ENCODE measurements at places on chromosomes 6 and 20.

- DNase-seq, result no peak
Observed at GRCh38 chr6:149820506-149820905, 43.7 kb downstream of the LRP11 start.

GRCh38 chr6:3523966-3524365 is 67.1 kb upstream of the SLC22A23 start:
- no peak for DNase-seq

GRCh38 chr6:135627092-135627715 is 129.7 kb upstream of the AHI1 start:
- DNase-seq, result no peak

- no peak for DNase-seq
Observed at GRCh38 chr6:34035161-34035560, 110.7 kb downstream of the GRM4 start.

- peak; percentile 54 for DNase-seq
Observed at GRCh38 chr6:161922631-161923119, 648.8 kb upstream of the AGPAT4 start.

GRCh38 chr6:8941577-8941976 is 506.2 kb upstream of the SLC35B3 start:
- no peak for DNase-seq

DNA sequence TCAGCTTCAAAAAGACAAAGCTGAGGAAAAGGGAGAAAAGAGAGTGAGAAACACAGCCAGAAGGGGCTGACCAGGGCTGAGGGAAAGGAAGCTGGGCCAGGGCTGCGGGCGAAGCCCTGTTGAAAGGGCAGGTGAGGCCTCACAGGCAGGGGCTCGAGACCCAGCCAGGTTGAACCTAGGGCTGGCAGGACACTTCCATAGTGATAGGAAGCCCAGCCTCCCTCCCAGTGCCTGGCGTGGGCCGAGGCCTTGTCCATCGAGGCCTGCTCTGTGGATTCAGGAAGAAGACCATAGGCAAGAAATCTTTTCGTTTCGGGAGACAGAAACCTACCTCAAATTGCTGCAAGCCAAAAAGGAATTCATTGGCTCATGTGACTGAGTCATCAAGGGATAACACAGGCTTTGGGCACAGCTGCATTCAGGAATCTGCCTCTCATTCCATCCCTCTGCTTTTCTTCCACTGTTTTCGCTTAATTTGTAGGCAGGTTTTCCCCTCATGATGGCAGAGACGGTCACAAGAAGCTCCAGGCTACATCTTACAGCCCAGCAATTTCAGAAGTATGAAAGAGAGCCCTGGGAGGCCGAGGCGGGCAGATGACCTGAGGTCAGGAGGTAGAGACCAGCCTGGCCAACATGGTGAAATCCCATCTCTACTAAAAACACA is 311.1 kb upstream of the SULF2 start:
- no peak for DNase-seq

DNA sequence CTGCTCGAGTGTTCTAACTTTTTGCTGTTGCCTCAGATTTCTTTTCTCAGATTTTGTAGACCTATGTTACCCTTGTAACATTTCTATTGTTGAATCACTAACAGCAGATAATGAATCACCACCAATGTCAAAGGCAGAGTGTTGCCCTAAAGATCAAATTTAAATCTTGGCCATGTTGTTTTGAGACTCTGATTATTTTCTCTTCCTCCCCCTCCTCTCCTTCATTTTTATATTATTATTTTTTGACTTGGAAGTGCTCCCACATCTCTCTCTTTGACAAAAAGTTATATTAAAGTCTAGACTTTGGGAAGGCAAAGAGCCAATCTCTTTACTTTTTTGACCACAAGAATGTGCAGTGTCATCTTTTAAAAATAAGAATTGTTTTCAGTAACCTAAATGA is 422.7 kb downstream of the NKAIN2 start:
- peak; percentile 76 for DNase-seq

DNA sequence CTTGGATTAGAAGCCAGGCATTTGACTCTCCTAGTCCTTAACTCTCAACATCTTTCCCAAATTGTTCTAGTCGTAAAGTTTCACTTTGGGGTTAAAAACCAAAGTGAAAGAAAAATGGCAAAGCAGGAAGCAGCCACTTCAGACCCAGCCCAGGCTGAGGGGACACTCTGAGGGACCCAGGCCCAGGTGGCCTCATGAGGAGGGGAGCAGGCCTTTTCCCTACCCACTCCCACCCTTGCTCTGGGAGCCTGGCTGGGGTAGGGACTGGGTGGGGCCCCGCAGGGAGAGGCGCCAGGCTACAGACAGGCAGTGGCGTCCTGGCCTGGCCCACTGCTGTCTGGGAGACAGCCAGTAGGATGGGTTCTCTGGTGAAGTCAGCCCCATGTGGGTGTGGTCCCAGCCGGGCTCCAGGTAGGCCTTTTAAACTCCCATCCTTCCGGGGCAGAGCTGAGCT is 68.7 kb upstream of the MYL9 start:
- DNase-seq, result no peak

DNA sequence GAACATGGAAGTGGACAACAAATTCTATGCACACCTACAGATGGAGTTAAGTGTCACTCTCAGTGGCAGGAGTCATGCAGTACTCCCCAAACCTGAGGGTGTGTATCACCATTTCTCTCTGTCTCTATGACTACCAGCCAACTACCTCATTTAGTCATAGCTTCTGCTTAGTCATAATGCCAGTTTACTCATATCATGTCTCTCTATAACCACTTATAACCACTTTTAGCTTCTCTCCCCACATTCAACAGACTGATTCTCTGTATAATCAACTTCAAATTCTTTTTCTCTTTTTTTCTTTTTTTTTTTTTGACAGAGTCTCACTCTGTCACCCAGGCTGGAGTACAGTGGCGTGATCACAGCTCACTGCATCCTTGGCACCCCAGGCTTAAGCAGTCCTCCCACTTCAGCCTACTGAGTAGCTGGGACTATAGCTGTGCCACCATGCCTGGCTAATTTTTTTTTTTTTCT is 13.8 kb upstream of the GTF3C6 start:
- DNase-seq, result peak; percentile 87

- DNase-seq, result peak; percentile 59
Observed at GRCh38 chr6:84926189-84927155, 162.1 kb upstream of the TBX18 start.

DNA sequence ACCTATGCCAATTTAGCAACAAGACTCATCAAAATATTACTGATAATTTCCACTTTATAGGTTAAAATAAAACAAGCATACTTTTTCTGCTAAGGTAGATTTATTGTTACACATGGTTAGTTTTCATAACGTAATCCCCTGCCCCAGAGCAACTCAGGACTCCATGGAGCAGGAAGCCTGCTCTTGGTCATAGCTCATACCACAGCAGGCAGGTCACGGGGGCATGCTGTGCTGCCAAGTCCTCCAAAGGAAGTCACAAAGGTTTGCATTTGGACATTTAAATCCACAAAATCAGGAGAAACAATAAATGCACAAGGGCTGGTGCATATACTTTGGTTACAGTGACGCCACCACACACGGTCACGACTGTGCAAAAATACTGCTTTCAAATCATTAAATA is 12.5 kb downstream of the GZF1 start:
- DNase-seq, result peak; percentile 41

DNA sequence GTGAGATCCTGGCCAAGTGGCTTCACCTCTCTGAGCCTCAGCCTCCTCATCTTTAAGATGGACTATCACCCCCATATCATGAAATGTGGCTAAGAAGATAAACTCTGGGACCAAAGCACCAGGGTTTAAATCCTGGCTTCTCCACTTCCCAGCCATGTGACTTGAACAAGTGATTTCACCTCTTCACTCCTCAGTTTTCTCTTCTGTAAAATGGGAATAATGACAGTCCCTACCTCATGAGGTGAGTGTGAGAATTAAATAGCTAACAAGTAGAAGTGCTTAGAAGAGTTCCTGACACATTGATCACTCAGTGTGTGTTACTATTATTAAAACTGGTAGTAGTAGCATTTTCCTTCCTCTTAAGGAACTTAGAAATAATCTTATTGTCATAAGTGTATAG is 516.9 kb upstream of the SULF2 start:
- no peak for DNase-seq

DNA sequence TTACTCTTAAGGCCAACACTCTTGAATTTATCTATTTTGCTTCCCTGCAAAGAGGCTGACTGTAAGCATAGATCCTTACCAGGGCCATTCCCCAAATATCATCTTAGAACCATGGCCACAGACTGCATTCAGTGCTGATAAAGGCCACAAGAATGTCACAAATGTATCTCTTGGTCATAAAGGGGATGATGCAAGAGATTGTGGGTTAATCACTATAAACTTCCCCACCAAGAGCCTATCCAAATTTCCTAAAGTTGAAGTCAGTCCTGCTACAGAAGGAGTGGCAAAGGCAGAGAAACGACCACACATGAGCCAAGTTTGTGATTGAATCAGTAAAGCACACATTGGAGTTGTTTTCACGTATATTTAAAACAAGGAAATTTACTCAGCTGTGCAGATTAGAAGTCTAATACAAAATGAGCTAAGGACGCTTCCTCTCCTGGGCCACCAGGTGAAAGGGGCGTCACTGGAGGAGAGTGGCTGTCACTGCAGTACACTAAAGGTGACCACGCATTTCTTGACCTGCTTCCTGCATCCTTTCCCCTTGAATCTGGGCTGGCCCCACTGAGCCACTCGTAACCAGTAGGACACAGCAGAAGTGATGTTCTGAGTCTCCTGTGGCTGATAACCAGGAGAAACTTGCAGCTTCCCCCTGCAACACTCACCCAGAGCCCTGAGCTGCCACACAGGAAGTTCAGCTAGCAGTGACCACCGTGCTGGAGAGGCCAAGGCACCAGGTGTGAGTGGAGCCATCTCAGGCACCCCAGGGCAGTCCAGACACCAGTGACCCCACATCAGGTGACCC is 181.9 kb downstream of the SYNDIG1 start:
- peak; percentile 82 for DNase-seq

- no peak for DNase-seq
Observed at GRCh38 chr20:17029698-17030097, 197.1 kb upstream of the PCSK2 start.

- DNase-seq, result no peak
Observed at GRCh38 chr20:46108435-46108841, 9.7 kb upstream of the CD40 start.

DNA sequence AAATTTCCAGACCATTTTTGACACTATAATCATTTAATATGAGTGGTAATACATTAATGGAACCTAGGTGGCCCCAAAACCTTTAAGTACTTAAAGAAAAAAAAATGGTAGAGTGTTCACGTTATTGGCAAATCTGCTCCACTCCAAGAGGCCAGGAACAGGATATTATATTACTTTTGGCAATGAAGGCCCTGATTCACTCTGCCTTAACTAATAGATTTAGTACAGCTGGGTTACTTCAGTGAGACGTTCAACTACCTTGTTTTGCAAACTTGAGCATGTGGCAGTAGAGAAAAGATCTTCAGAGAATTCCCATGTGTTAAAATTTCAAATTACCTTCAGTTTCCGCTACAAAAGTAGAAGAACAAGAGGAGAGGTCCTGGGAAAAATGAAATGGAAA is 12.8 kb downstream of the ADNP start:
- peak; percentile 64 for DNase-seq

Measured in iris pigment epithelial cell (primary cell).